ENCODE measurements at places on chromosomes 12 and 14.
A peak's percentile ranks its signal among the peaks of the same experiment; 100 is the strongest.

- DNase-seq: no peak
Observed at GRCh38 chr12:8698879-8699278, 1.1 kb downstream of the RIMKLB start.

DNA sequence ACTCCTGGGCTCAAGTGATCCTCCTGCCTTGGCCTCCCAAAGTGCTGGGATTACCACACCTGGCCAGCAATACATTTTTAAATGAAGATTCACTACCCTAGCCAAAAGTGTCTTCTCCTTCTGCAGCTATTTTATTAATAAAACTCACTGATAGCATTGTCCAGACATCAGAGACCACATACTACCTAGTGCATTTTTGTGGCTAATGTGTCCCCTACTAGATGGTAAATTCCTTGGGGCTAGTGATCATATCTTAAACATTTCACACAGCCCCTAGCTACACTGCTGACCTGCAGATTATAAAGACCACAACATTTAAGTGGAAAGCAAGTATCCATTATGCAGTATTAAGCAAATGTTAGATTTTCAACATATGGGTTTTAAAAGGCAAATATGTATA lies 17.0 kb downstream of the DTD2 start:
- no peak for DNase-seq

GRCh38 chr14:75487155-75487671 lies 35.1 kb upstream of the BATF start:
- peak; percentile 35 for DNase-seq

DNA sequence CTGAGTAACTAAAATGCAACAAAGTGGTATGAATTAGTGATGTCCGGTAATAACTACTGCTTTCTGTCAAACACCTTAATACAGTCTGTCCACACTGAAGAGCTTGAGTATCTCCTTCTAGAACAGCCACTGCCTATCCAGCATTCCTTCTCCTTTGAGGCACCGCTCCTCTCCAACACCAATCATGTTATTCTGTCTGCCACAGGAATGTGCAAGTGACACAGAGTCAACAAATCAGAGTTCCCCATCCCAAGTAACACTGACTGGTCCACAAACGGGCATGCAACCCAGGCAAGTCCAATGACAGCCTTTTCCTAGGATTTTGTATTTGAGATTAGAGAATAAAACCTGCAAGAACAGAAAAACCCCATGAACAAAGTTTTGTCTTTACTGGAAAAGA lies 3.8 kb downstream of the GXYLT1 start:
- no peak for DNase-seq

GRCh38 chr12:110957652-110958051 lies 37.3 kb upstream of the MYL2 start:
- no peak for DNase-seq

- DNase-seq: no peak
Observed at GRCh38 chr12:113779774-113780173, 186.4 kb downstream of the RBM19 start.

DNA sequence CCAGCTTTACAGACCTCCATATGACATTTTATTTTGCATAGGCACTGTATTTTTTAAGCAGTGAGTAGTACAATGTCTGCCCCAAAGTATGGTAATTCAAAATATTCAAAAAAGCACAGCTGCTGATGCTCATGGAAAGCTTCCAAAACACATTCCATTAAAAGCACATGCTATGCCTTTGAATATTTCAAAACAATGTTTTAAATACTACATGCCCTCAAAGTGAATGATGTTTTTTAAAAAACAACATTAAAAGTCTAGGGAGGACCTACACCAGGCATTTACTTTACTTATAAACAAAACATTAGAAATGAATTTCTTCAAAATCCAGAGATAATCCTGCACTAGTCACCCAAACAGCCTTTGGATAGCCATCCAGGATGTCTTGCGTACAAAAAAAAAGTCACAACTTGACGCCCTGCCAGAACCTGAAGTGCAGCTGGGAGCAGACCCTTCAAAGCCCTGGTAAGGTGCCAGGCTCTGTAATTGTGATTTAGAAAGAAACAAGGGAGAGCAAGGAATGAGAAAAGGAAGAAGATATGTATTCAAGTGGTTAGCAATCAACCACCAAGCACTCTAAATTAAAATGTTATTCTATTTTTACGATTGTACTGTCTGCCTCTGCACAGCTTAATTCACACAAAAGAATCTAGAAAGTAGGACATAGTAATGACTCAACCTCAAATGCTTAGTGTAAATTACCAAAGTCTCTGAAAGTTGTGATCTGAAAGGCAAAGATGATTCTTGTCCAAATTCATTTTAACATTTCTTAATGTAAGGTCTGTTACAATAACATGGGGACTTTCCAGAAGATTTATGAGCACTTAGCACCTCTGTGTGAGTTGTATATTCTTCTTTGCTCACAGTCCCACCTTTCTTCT lies 31.9 kb downstream of the CEP83 start:
- DNase-seq: peak; percentile 45

- DNase-seq: no peak
Observed at GRCh38 chr14:44029933-44030332, 477.1 kb downstream of the FSCB start.

GRCh38 chr12:234891-235415 lies 21.0 kb upstream of the SLC6A12 start:
- DNase-seq: no peak

GRCh38 chr14:100291305-100292075 lies 14.8 kb downstream of the SLC25A29 start:
- no peak for DNase-seq

DNA sequence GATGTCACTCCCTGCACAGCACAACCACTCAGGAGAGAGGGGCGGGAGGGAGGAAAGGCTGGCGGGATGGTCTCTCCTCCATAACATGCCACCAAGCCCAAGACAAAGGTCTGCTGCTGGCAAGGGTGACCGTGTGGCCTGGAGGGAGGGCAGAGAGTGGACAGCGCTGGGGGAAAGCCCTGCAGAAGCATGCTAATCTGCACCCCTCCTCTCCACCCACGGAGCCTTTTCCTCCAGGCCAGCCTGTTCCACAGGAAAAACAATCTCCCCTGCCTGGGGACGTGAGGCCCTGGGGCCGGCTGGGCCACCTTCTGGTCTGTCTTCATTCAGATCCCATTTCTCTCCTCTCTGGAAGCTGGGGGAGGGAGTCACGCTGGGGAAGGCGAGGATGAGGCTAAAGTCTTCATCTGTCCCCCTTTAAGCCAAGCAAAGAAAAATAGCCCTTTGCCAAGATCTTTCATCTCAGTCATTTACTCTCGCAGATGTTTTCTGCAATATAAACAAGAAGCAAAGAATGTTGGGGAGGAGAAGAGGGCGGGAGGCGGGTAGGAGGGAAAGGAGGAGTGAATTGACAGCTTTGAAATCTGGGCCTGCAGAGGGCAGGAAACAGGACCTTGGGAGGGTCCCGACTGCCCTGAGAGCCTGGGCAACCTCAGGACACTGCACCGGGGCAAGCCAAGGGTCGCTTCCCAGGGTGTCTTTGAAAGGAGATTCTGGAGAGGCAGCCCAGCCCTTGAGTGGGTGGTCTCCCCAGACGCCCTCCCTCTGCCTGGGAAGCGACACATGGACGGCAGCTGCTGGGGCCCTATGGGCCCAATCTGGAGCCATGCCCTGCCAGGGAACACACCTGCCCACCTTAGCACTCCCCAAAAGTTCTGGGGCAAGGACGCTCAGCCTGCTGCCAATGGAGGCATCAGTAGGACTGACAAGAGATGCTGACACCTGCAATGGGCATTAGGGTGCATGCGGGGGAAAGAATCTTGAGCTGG lies 133.6 kb downstream of the ZFP36L1 start:
- no peak for DNase-seq

GRCh38 chr12:121803861-121804416 lies at the start of gene SETD1B:
SETD1B (plus strand) TSS chr12:121804009; CDS start chr12:121804738, 729 bp downstream.
- DNase-seq: peak; percentile 67

- DNase-seq: no peak
Observed at GRCh38 chr14:76615331-76615730, 145.9 kb upstream of the VASH1 start.

DNA sequence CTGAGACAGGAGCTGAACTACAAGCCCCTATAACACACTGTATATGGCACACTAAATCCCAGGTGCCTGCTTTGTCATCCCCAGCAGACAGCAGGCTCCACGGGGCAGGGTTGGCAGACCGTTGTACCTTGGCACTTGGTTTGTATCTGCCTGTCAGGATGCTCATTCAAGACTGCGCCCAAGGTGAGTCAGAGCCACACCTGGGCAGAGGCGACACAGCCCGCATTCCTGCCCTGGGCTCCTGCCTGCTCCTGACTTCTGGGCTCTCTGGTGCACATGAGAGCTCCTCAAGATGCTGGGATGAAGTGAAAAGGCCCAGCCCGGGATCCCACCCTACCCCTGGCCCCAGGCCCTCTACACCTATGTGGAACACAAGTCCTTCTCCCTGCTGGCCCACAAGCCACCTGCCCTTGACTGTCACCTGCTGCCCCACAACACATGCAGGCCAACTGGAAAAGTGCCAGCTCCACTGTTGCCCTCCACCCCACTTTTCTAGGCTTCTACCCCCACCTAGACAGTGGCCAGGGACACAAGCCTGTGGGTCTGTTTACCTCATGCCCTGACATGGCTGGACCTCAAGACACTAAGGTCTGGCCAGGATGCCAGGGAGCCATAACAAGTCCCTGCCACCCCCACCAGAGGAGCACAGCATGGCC lies 30.8 kb upstream of the PNMA1 start:
- DNase-seq: peak; percentile 40

DNA sequence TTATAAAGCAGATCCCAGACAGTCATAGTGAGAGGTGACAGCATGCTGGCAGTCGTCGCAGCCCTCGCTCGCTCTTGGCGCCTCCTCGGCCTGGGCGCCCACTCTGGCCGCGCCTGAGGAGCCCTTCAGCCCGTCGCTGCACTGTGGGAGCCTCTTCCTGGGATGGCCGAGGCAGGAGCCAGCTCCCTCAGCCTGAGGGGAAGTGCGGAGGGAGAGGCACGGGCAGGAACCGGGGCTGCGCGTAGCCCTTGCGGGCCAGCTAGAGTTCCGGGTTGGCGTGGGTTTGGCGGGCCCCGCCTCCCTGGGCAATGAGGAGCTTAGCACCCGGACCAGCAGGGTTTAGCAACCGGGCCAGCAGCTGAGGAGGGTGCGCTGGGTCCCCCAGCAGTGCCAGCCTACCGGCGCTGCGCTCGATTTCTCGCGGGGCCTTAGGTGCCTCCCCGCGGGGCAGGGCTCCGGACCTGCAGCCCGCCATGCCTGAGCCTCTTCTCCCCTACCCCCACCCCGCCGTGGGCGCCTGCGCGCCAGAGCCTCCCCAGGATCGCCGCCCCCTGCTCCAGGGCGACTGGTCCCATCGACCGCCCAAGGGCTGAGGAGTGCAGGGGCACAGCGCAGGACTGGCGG lies 451.2 kb upstream of the DCN start:
- DNase-seq: no peak

- DNase-seq: no peak
Observed at GRCh38 chr14:58722441-58722840, 84.7 kb downstream of the DACT1 start.

- no peak for DNase-seq
Observed at GRCh38 chr12:99649551-99649950, 2.0 kb downstream of the GARIN6 start.

GRCh38 chr12:114479831-114480230 lies 73.9 kb upstream of the TBX5 start:
- DNase-seq: no peak

DNA sequence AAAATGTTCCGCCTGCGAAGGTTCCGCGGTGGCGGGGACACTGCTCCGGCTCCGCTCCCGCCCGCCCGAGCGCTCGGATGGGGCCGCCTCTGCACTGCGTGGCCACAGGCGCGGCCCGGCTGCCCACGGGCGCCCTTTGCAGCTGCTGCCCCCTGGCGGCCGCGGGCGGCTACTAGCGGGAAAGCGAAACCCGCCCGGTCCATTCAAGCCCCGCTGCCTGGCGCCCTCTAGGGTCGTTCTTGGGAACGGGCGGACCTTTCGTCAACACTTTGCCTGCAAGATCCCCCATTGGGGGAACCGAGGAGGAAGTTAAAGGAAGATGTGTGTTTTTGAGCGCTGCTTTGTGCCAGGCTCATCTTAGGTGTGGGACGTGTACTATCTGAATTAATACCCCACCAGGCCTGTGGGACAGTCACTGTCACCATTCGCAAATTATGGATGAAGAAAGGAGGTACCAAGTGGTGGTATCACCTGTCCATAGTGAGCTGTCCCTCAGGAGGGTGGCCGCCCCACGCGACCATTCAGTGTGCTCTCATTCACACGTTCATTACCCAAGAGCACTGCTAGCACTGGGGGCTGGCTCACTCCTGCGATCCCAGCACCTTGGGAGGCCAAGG lies 19.4 kb downstream of the GPR132 start:
- peak; percentile 95 for DNase-seq

DNA sequence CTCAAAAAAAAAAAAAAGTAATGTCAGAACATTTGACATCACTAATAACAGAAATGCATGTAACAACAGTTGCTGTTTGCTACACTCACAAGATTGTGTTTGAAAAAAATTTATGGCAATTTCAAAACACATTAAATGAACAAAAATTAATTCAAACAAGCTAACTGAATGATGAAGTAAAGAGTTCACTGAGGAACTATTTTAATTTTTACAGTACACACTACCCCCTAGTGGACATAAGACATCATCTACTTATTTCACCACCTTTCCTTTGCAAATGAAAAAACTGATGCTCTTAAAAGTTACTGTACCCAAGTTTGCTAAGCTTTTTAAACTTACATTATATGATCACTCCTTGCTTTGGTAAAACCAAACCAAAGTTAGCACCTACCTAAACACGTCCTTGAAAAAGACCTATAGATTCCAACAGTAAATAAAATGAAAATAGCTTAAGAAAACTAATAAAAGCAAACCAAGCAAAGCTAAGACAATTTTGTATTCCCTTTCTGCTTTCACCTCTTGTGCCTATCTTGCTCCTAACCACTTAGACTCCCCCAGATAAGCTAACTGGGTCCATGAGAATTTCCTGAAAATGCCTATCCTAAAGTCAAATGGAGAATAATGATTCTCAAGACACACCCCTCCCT lies 22.2 kb downstream of the UBE2N start:
- DNase-seq: no peak
